ENCODE measurements at places on chromosomes 2 and 18.

- peak; percentile 59 for DNase-seq
Measured at GRCh38 chr2:102436323-102436722, 13.4 kb downstream of the IL18RAP start.

DNA sequence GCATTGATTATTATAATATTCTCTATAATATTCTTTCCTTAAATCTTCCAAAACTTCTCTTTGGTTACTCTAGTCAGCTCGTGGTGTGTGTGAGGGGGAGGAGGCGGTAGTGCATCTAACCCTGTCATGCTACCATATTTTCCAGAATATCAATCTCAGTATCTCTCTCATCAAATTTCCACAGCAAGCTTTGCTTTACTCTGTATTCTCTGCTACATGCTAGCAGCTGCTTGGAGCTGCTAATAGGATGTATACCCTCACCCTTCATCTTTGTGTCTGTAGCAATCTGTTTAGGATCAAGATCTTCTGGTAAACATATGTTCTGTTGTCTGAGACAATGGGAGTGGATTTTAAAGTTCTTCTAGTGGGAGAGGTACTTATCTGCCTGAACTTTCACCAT is 303.8 kb upstream of the KLHL14 start:
- DNase-seq = no peak

DNA sequence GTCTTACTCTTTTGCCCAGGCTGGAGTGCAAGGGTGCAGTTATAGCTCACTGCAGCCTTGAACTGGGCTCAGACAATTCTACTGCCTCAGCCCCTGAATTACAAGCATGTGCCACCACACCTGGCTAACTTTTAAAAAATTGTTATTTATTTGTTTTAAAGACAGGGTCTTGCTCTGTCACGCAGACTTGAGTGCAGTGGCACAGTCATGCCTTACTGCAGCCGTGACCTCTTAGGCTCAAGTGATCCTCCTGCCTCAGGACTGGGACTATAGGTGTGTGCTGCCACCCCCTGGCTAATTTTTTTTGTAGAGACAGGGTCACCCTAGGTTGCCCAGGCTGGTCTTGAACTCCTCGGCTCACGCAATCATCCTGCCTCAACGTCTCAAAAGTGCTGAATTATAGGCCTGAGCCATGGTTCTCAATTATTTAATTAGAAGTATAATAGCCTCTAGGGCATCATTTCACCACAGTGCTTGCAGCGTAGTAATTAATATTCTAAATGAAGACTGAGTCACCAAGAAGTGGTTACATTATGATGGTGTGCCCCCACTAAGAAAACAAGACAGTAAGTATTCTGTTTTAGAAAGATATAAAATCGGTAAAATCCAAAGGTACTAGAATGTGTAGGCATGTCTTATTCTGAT is 69.6 kb downstream of the EML4 start:
- DNase-seq = peak; percentile 63

DNA sequence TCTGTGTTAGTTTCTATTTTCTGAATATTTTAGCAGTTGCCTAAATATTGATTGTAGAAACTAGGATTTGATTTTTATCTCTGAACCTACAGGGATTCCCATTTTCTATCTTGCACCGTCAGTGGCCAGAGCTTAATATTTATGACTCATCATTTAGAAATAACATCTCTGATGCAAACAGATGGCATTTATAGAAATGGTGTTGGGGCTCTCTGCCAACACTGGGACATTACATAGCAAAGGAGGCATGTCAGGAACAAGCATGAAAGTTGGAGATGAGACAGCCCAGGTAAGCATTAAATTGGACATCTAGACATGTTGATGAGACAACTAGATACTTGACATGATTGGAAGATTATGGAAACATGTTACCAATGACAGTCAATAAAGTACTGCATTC is 165.3 kb upstream of the SYT4 start:
- no peak for DNase-seq

DNA sequence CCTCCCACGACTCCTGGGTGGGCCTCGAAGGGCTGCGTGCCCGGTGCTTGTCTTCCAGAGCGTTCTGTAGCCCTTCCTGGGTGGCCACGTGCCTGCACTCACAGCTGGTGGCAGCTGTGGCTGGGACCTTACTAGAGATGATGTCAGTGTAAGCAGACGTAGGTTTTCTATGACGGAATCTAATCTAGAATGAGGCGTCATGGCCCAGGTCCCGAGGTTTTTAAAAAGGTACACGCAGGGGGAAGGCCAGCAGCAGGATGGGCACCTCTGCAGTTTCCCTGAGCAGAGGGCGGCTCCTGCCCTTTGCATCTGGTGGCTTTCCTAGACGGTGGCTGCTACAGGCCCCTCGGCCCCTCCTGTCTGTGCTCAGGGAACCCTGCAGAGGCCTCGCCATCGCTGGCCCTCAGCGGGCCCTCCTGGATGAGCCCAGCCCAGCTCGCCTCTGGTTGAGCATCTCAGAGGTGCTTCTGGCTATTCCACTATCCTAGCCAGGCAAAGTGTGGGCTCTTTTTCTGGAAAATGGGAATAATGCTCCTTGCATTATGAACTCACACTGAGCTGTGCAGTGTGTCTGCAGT is 49.6 kb upstream of the PXDN start:
- DNase-seq = no peak

DNA sequence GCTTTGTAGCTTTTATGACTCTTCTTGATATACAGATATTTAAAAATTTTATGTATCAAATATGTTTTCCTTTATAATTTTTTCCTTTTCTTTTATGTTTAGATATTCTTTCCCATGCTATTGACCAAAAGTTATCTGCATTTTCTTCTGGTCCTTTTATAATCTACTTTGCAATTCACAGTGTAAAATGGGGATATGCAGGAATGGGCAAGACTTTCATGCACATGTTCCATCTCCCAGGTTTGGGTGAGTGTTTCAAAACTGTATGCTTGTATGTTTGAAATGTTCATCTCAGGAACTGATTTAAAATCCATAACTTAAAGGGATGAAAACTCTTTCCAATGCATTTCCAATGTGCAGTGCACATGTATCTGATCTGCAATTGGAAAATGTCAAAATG is 199.9 kb downstream of the MEIS1 start:
- no peak for DNase-seq

DNA sequence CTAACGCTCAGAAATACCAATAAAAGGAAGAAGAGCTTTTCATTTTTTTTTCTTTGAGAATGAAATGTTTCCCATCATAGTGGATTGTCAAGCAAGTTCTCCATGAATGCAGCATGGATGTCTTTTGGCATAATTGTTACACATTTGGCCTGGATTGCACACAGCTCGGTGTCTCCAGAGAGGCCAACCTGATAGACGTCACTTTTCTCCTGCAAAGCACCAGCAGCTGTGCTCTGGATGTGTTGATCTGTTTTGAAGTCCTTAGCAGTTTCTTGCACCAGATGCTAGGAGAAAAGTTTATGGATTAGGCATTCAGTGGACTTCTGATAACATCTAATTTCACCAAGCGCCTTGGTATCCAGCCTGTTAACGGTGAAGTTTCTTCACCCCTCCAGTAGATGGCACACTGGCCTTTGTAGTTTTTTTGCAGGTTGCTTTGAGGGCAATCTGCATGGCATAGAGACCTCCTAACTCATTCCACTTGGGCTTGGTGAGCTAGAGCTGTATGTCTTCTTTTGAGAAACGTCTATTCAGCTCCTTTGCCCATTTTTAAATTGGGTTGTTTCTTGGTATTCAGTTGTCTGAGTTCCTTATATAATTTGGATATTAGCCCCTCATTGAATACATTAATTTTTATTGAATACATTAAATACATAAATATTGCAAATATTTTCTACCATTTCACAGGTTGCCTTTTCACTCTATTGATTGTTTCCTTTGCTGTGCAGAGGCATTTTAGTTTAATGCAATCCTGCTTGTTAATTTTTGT is 59.7 kb downstream of the PTH2R start:
- peak; percentile 55 for DNase-seq

- DNase-seq = no peak
Measured at GRCh38 chr18:332007-332406, 64.2 kb upstream of the THOC1 start.

DNA sequence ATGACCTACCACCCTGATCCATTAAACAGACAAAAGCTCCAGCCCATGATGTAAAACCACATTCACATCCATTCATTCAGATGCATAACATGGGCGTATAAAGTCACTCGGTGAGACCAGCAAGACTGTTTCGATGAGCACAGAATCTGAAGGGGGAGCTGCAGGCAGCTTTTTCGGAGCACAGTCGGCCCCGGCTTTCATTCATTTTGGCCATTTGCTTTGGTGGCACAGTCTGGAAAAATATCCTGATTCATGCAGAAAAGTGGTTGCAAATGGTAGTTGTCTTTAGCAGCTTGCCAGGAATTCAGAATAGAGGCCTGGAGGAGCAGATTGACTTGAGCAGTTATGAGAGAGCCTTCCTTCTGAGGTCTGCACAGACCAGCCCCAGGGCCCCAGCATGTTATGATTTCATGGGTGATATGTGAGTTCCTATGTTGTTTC is 11.2 kb downstream of the ARID5A start:
- no peak for DNase-seq

GRCh38 chr18:29259838-29260237 is 1082.9 kb upstream of the CDH2 start:
- DNase-seq = no peak

DNA sequence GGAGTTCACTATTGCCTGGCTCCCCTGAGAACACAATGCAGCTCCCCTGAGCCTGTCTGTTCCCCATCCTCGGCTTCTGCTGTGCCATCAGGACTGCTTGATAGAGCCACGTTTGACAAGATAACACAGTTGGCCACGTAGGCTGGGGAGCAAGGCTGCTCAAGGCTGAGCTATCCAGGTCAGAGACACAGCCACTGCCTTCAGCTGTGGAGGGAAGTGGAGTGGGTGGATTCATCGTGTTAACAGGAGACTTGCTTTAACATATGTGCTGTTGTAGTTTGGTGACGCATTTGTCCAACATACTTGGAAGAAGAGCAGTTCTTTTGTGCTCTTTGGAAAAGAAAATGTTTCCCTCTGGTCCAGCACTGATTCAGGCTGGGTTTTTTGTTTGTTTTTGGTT is 68.8 kb downstream of the WDSUB1 start:
- DNase-seq = no peak
